NCI-H524 treated with DMSO at 0.1 percent for 48 hours (cell line): ENCODE measurements at places on chromosomes 3 and 15.

DNA sequence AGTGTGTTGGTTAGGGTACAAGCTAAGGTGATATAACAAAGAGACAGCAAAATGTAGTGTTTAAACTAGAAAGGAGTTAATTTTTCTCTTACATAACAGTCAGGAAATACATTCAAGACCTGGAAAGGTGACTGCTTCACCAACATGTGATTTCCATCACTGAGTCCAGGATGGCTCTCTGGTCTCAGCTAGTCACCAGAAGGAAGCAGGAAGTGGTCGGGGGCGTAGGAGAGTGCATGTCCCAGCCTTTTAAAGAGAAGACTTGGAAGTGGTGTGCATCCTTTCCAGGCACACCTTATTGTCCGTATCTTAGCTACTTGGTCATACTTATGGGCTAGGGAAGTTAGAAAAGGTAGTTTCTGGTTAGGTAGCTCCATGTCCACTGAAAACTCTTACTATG, 11.1 kb upstream of the UBE2Q2 start:
- no peak for DNase-seq

DNA sequence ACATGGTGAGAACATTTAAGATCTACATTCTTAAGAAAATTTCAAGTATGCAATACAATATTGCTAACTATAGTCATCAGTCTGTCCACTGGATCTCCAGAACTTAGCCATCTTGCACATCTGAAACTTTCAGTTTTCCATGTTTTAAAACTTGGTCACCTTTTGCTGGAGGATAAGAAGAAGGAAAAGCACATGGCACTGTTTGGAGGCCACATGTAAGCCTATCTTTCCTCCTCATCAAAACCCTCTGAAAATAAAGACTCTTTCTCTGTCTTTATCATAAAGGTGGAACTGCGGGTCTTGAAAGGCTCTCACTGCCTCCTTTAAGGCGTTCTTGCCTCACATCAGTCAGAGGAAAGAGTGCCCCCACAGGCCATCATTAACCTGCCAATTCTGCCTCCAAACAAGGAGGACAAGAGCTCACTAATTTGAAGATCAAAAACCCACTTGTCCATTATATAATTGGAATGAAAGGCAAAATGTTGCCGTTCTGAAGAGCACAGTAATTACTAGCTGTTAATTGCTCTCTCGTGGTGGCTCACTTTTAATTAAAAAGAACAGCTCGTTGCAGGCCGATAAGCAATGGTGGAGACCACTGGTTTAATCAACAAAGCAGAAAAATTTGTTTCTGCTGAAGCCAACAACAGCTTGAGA, 157.8 kb downstream of the MECOM start:
- DNase-seq: no peak

GRCh38 chr3:177481329-177481728, 284.0 kb upstream of the TBL1XR1 start:
- DNase-seq: no peak

DNA sequence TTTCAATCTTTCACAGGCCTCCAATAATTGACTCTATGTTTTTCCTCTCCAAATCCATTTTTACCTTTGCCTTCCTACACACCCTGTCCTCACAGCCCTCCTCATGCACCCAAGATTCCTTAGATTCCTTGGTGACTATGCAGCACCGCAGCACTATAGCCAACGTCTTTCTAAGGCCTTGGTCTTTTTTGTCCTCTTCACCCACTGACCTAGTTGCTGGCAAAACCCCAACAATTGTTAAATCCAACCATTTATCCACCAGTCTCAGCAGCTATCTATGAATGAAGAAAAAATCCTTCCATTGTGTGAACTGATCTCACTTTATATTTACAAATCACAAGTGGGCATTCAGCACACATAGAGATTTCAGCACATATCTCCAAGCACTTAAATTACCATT, 203.9 kb downstream of the VGLL3 start:
- DNase-seq: no peak

DNA sequence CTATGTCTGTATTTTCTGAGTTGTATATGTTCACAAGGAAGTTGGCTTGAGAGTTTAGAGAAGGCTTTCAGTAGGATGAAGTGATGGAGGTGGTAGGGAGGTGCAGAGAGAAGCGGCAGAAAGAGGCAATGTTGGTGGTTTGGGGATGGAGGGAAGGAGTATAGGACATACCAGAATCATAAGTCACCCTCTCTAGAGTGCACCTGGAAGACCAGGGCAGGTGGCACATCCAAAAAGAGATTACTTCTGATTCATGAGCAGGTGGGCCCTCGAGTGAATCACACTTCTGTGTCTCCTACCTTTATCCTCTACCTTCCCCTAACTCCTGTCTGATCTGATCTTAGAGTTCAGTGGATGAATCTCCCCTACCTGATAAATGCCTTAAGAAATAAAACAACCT, 41.8 kb upstream of the MRPL3 start:
- no peak for DNase-seq

DNA sequence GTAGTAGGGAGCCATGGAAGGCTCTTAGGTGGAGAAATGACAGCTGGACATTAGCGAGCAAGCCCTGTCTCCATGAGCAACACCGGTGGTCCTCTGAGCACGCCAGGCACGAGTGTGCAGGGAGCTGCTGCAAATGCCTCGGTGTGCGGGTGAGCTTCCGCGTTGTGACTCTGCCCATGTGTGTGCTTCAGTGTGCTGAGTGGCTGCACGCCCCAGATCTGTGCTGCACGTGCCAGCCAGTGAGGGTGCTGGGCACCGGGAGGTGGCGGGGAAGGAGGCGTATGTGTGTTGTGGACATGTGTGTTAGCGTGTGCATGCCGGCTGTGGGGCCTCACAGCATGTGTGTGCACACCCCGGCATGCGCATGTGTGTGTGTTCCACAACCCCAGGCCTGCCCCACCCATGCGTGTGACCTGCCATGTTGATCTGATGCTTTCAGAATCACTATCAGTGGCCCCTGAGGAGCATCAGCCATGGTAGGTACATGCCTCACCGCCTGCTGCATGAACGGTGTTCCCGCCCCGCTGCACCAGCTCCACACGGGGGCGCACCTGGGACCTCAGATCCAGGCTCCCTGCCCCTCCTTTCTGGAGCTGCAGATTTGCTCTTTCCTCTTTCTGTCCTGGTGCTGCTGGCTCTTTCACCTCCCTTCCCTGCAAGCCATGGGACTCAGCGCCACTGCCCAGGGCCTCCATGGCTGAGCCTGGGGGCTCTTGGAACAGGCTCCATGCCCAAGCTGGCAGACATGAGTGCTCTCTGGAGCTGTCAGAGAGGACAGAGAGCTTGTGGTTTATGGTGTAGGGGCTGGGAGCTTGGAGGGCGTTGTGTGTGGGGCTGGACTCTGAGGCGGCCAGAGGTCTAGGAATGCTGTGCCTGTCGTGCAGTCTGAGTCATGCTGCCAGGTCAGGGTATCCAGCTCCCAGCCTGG, 169.4 kb downstream of the TBC1D2B start:
- DNase-seq: no peak

DNA sequence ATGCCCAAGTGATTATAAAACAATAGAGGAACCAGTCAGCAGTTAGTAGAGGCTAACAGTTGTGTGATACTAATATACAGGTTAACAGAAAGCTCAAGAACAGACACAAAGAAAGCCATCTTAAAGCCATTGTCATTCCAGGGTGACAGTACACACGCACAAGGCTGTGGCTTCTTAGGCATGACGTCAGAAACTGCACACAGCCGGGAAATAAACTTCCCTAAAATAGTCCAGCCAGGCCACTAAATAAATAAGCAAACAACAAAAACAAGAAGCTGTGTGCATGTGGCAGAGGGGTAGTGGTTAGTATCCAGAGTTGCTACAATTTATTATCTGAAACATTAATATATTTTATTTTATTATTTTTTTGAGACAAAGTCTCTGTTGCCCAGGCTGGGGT, 49.8 kb downstream of the PPCDC start:
- DNase-seq: no peak
